Amniotic stem cell (primary cell): ENCODE measurements at places on chromosomes 7 and 10.

- DNase-seq, result no peak
Measured at GRCh38 chr7:80858141-80858903, 60.5 kb downstream of the SEMA3C start.

- peak; percentile 5 for DNase-seq
Measured at GRCh38 chr10:72162978-72163377, 52.8 kb upstream of the ANAPC16 start.

DNA sequence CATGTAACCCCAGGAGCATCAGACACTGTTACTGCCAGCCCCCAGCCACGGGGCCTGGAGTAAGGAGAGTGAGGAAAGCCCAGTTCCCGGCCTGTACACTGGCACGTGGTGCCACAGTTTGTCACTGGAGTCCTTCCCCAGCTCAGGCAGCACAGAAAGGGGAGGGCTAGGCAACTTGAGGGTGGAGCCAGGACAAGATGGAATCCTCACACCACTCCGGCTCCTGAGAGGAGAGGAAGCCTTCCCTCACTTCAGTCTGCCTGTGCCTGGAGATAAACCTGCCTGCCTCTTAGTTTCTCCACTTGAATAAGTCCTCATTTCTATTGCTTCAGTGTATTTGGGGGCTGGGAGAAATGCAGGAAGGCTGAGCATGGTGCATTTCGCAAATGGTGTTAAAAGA, 176.0 kb downstream of the KIAA1217 start:
- no peak for DNase-seq

GRCh38 chr7:132275416-132276233, 300.6 kb downstream of the PLXNA4 start:
- DNase-seq, result no peak

- no peak for DNase-seq
Measured at GRCh38 chr7:30901856-30902255, 9.8 kb upstream of the AQP1 start.

DNA sequence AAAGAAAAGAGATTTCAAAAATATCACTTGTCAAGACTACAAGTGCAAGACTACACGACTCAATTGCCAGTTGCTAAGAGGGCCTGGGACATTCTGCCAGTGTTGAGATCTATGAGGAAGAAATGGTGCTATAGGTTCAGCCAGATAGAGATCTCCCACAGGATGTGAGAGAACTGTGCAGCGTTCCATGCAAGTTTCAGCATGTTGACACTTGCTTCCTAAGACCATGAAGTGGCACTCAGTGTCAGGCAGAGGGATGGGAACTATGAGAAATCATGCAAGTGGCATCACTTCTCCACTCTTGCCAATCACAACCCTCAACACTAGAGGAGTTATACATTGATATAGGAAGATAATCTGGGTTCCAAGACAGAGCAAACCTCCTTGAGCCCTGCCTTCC, 210.3 kb downstream of the CHRM2 start:
- no peak for DNase-seq

DNA sequence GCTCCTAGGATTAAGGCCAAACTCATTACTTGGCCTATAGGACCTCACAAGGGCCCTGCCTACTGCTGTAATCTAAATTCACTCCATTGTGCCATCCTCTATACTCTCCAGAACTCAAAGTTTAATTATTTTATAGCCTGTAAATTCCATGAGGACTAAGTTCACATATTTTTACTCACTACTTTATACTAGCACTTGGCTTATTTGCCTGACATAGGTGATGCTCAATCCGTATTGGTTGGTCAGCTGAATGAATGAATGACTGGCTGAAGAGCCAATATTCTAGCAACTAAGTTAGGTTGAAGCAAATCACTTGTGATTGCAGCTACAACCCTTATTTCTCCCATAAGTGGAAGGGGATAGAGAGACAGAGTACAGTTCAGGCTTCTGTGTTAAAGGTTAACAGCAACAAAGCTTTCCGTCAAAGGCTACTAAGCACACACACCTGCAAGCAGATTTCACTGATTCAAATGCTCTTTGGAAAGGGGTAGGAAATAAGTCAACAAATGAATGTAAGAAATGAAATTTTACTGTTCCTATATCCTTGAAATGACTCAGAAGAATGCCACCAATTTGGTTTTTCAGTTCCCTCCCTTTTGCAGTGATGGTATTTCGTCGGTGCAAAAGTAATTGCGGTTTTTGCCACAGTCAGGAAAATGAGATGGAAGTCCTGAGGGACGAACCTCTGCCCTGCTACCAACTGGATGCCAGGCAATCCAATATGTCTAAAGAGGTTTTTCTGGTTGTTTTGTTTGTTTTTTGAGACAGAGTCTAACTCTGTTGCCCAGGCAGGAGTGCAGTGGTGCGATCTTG, 120.7 kb downstream of the COL28A1 start:
- no peak for DNase-seq

GRCh38 chr7:78691584-78691983, 761.9 kb downstream of the MAGI2 start:
- no peak for DNase-seq

DNA sequence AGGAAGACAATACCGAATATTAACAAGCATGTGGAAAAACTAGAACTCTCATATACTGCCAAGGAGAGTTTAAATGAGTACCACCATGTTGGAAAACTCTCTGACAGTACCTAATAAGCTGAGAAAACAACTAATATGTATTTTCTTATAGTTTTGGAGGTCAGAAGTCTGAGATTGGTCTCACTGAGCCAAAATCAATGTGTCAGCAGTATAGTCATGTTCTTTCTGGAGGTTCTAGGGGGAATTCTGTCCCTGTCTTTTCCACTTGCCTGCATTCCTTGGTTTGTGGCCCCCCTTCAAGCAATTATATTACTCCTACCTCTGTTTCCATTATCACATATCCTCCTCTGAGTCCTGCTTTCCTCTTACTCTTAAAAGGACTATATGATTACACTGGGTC, 144.6 kb downstream of the HBP1 start:
- no peak for DNase-seq

DNA sequence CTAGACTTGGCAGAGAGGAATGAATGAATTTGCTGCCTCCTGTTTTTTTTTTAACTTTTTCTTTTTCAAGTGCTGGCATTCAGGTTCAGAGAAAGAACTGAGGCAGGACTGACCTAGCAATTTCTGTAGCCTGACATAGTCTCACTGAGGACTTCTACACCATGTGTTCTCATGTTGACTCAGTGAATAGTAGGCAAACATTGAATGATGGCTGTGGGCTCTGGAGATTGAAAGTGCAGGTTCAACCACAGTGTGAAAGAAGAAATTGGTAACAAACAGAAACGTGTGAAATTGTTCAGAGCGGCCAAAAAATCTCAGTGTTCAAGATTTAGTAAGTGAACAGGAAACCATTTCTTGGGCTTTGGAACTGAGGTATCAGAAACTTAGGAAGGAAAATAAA, 322.4 kb upstream of the GHITM start:
- no peak for DNase-seq

DNA sequence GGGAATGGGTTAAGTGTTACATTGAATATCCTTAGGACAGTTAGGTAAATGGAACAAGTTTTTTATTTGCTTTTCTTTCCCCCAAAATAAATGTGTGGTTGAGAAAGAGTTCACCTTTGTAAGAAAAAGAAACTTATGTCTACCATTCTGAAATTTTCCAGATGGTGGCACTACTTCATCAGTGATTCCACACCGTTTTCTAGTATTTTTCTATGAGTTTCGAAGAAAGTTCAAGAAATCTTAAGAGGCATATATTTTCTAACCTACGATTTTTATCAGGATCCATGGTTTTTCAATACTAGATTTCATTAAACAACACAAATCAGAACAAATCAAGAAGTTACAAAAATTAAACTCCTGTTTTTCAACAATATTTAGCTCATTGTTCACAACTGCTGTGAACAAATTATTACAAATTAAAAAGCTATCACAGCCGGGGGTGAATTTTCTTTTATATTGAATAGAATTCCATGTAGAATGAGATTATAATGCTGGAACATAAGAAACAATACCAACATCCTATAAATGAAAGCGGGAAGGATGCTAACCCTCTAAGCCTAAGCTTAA, 163.1 kb upstream of the NPVF start:
- peak; percentile 24 for DNase-seq

DNA sequence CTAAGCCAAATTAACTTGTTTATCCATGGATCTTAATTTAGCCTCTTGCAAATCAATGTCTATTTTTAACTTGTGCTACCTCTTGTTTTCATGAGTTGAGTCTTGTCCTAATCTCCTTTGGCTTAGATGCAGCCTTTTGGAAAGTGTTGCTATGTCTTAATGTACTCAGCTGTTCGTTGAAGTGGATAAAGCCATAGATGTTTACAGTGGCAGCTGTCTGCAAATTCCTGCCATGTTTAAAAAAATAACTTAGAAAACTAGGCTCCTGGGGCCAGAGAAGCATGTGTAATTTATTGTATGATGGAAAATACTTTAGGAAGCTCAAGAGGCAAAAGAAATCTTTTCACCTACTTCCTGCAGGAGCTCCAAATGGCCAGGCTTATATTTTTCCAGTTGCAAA, 253.1 kb upstream of the RHOBTB1 start:
- no peak for DNase-seq
